Esophagus muscularis mucosa (tissue), 4 donors: ENCODE measurements at places on chromosomes 3 and 15.

DNA sequence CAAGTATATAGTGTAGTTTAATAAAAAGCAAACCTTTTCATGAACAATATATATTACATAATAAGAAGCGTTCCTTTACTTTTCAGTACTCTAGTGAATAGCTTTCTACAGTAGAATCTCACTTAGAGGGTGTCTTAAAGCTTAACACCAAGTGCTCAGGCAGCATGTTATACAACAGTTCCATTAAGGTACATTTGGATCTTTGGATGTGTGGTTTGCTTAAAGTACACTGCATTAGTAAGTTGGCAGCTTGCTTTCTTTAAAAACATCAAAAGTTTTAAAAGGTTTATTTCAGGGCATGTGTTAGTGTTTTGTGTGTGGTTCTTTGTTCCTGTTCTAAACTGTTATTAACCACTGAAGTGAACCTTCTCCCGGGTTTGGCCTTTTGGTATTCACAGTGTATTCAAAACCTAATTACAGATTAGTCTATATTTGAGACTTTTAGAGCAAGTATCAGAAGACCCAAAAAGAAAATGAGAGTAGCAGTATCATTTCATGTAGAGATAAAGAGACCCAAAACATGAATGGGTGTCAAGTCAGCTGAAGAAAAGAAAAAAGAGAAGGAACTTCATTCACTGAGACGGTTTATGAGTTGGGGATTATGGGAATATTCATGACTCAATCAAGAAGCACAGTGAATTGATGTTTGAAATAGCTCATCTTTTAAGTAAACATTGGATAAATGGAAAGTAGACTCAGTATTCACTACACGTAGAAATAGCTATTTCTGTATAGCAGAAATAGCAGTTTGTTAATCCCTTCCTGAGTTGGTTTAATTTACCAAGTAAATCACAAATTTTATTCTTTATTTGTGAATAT lies 93.9 kb downstream of the OPA1 start:
- no peak overlapping the region for H3K4me3 ChIP-seq
- H3K27ac ChIP-seq: no peak overlapping the region
- no peaks in the 10 kb centered on the region for H3K36me3 ChIP-seq
- no peaks in the 10 kb centered on the region for H3K27me3 ChIP-seq
- peaks cover 16% of the 10 kb centered on the region for H3K4me1 ChIP-seq
- DNase-seq: no peak

- H3K36me3 ChIP-seq: no peaks in the 10 kb centered on the region
- no peak overlapping the region for H3K27ac ChIP-seq
- H3K27me3 ChIP-seq: no peaks in the 10 kb centered on the region
- H3K4me3 ChIP-seq: no peak overlapping the region
Observed at GRCh38 chr3:133464573-133464972, 64.7 kb downstream of the BFSP2 start.

GRCh38 chr3:70853161-70853944 lies 540.9 kb upstream of the MDFIC2 start:
- H3K36me3 ChIP-seq: no peaks in the 10 kb centered on the region
- no peak overlapping the region for H3K4me3 ChIP-seq
- peak overlapping the region; percentile 30 for H3K27ac ChIP-seq
- no peak for DNase-seq
- peaks cover 16% of the 10 kb centered on the region for H3K4me1 ChIP-seq

GRCh38 chr3:178847190-178847589 lies 224.4 kb downstream of the ZMAT3 start:
- no peaks in the 10 kb centered on the region for H3K27me3 ChIP-seq
- peak overlapping the region; percentile 47 for H3K27ac ChIP-seq
- no peak for DNase-seq
- no peak overlapping the region for H3K4me3 ChIP-seq

- no peaks in the 10 kb centered on the region for H3K27me3 ChIP-seq
- H3K4me3 ChIP-seq: no peak overlapping the region
- H3K27ac ChIP-seq: no peak overlapping the region
- no peaks in the 10 kb centered on the region for H3K36me3 ChIP-seq
Observed at GRCh38 chr3:55662683-55663082, 175.6 kb upstream of the WNT5A start.

DNA sequence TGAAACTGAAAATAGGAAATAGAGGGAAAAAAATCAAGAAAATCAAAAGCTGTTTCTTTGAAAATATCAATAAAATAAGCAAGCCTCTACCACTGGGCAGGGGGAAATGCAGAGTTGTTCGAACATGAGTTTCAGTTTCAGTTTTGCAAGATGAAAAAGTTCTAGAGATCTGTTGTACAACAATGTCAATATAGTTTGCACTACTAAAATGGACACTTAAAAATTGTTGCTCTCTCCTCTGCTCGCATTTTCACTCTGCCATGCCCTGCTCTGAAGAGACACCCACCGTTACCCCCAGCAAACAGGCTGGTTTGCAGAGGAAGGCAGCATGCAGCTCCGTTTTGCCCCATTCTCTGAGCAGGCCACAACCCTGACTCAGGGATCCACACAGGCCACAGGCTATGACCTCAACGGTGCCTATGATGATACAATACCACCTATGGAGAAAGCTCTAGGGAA lies 64.5 kb downstream of the ZNF148 start:
- no peaks in the 10 kb centered on the region for H3K4me1 ChIP-seq
- H3K4me3 ChIP-seq: peak overlapping the region; percentile 30
- H3K27ac ChIP-seq: no peak overlapping the region
- H3K27me3 ChIP-seq: no peaks in the 10 kb centered on the region
- no peaks in the 10 kb centered on the region for H3K36me3 ChIP-seq
- DNase-seq: no peak

DNA sequence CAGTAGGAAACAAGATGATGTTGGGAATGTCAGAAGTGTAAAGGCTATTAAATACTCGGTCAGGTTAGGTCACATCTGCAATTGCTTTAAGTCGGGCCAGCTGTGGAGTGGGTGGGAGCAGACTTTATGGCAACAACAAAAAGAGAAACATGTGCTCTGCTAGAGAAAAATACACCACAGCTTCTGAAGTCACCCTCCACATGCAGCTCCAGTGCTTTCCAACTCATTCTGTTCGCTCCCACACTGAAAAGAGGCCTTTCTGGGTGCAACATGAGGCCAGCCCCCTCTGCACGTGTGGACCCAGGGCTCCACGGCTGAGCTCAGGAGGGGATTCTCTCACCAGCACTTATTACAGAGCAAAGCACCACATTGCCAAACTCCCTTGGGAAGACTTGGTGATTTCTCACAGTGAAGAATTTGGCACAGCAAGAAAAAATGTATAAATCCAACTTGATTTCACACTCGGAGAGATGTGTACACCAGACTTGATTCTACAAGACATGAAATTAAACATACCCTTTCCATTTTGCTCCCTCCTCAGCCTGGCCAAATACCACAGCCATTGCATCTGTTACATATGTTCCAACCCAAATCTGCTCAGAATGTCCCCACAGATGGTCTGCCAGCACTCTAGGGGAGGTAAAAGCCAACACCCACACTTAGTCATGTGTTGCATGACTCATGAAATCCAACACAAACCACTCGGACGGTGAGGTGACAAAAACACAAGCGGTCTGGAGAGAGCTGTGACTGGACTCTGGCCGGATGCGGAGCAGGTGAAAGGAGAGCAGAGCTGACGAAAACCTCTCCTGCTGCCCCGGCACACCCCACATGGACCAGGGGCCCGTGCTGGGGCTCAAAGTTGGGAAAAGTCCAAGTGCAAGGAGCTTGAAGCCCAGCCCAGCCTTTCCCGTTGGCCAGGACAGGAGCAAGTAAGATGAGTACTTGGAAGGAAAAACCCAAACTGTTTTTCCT lies 74.6 kb downstream of the ITGB5 start:
- H3K27me3 ChIP-seq: no peaks in the 10 kb centered on the region
- peaks cover 20% of the 10 kb centered on the region for H3K36me3 ChIP-seq
- peaks cover 36% of the 10 kb centered on the region for H3K4me1 ChIP-seq
